ENCODE measurements at places on chromosomes 7 and 10. TPM values are rescaled to one million over a fixed set of nuclear protein-coding genes. Genes with fewer than 3 reads are reported as not detected.

DNA sequence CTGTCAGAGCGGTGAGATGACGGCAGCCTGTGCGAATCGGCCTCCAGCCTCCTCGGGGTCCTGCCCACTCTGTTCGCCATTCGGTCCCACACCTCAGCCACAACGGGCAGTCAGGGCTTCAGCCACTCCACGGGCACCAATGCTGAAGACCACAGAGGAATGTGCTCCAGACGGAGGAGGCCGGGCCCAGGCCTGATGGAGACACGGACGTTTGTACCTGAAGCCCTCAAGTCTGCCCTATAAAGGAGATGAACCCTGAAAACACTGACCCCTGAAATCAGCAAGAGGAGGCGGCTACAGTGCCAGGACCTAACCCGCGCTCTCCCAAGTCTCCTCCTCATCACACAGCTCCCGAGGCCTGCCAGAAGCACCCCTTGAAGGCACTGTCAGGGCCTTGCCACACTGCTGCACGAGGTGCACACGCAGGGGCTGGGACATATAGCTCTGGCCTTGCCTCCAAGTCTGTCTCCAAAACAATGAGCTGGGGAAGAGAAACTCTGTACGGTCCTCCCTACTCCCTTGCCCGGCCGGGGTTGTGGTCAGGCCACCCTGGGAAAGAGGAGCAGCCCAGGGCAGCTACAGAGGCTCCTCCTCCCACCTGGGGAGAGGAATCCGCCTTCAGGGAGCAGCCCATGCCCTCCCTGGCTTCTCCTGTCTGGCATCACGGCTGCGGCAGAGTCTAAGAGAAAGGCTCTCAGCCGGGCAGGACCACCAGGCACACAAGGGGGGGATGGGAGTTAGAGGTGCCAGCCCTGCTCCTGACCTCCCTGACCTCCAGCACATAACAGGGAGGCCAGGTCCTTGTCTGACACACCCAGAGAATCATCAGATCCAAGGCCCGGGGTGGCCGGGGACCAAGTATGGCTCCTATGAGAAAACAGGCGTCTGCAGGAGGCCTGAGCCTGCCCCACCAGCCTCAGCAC is 310.1 kb downstream of the PTPRN2 start:
- DNase-seq, result no peak

GRCh38 chr7:132576721-132577085 is 433 bp upstream of the PLXNA4 start:
- no peak for DNase-seq

DNA sequence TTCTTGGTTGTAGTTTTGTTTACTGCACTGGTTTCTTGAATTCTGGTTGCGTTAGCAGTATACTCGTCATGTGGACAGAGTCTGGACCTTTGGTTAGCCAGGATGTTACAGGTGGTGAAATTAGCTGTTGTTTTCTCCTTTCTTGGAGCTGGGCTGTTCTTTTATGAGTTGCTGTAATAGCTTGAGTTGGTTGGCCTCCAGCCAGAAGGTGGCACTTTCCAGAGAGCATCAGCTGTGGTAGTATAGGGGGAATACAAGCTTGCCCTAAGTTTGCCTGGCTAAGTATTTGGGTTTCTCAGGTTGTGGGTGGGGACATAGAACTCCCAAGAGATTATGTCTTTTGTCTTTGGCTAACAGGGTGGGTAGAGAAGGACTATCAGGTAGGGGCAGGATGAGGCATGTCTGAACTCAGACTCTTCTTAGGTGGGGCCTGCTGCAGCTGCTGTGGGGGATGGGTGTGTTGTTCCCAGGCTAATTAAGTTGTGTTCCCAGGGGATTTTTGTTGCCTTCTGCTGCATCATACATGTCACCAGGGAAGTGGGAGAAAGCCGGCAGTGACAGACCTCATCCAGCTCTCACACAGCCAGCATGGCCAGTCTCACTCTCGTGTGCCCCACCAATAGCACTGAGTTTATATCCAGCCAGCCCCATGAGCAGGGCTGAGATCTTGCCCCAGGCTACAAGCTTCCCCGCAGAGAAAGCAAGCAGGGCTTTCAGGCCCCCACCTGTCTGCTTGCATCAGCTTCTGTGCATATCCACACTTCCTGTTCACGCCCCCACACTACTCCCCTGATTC is 246.7 kb upstream of the TPK1 start:
- DNase-seq, result no peak

The AS3MT gene
- 1.2 TPM for total RNA-seq

GRCh38 chr10:3886641-3887251 is 101.7 kb upstream of the KLF6 start:
- DNase-seq, result no peak

The CUBN gene
- total RNA-seq, result 0.42 TPM

GRCh38 chr7:32039000-32039756 is 31.0 kb downstream of the PDE1C start:
- no peak for DNase-seq

The PAPSS2 gene
- total RNA-seq, result 219 TPM

The TFPI2 gene
- 0.37 TPM for total RNA-seq

- peak; percentile 21 for DNase-seq
Measured at GRCh38 chr7:129188892-129189660, 643 bp downstream of the SMO start.

DNA sequence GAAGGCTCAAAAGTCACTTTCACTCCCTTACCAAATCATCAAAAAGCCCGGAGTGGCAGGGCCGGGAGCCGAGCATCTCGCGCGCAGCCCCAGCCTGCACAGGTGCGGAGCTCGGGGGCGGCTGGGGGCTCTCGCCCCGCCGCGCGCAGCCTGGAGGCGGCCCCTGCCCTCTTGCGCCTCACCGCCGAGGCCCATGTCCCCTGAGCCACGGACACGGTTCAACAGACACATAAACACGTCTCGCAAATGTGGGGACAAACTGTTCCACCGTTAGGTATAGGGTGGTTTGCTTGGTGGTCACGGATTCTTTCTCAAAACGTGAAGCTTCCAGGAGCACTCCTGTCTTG is 700 bp downstream of the GSAP start:
- peak; percentile 44 for DNase-seq
